ENCODE measurements at places on chromosomes 2 and 18.
A peak's percentile ranks its signal among the peaks of the same experiment; 100 is the strongest.

GRCh38 chr2:62806231-62806630, 100.7 kb downstream of the EHBP1 start:
- no peak for DNase-seq

GRCh38 chr2:24392542-24393059, 32.3 kb upstream of the ITSN2 start:
- DNase-seq, result no peak

DNA sequence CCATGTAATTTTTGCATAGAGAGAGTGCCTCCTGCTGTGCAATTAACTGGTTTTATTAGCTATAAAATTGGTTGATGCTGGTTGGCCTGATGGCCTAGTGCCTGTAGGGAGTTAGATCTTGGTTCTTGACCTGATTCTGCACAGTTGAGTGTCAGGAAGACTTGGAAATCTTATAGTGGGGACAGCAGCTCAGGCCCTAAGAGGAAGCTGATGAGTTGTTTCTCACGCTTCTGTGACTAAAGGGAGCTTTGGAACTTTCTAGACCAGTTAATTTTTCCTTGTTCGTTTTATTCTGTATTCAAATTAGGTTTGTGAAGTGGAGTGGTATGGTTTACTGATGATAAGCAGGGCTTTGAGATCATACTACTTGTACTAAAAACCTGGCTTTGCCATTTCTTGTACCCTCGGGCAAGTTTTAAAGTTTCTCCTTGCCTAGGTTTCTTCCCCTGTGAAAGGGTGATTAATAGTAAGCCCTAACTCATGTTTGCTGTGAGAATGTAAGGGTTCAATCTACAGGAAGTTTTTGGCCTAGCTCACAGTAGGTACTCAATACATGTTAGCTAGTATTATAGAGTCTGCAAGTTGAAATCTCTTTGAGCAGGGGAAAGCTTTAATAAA, 82.1 kb downstream of the MAP3K20 start:
- no peak for DNase-seq

GRCh38 chr2:118530976-118531375, 316.5 kb downstream of the EN1 start:
- DNase-seq, result no peak

DNA sequence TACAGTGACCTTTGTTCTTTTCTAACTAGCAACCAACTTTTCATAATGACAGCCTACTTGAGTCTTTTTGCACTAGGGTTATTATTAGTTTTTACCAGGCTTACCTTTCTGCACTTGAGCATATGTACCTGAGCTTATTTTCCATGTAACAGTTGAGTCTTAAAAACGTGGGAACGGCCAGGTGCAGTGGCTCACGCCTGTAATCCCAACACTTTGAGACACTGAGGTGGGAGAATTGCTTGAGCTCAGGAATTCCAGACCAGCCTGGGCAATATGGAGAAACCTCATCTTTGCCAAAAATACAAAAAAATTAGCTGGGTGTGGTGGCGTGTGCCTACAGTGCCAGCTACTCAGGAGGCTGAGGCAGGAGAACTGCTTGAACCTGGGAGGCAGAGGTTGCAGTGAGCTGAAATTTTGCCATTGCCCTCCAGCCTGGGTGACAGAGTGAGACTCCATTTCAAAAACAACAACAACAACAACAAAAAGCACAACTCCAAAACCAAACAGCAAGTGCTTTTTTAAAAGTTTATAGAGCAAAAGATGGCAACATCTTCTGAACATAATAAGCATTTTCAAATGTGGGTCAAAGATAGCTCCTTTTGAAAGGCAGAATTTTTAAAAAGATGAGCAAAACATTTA, 57.1 kb upstream of the CD28 start:
- no peak for DNase-seq

DNA sequence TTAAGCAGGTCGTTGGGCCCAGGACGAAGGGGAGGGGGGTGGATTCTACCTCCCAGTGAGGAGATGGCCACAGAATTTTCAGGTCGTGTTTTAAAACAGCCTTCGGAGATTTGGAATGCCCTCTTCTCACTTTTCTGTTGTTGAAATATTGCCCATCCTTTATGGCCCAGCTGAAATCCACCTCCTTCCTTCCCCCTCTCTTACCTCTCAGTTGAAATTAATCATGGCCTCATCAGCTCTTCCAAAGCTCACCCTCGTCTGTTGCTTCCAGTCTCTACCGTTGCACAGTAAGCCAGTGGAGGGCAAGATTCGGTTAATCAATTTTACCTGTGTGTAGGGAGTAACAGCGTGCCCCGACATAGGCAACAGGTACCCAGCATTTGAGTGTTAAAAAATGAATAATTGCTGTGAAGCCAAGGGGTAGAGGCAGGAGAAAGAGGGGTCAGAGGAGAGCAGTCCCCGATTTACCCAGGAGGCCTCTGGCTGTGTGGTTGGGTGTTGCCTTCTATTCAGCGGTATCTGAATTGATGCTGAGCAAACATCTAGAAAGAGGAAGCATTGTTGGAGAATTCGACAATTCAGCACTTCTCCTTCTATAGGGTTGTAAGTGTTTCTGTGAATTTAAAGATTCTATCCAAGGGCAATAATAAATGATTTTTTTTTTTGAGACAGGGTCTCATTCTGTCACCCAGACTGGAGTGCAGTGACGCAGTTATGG, 8.6 kb upstream of the PDIA6 start:
- DNase-seq, result no peak

- no peak for DNase-seq
Observed at GRCh38 chr18:62017618-62018017, 124.8 kb upstream of the RNF152 start.

- no peak for DNase-seq
Observed at GRCh38 chr2:240469239-240469636, 33.8 kb downstream of the GPC1 start.

DNA sequence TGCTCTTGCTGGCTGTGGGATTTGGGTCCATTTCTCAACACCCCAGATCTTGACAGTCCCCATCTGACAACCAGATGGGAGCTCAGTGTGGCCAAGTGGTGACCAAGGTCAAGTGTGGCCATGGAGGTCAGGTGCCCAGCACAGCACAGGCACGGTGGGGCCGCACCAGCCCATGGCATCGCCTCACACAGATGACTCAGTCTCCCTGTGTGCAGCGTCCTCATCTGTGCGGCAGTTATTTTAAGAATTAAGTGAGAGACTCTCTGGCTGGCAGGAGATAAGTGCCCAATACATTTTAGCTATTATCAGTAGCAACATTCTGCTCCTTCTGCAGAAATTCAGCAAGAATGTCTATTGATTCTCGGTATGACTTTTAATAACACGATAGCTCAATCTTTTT, 167.2 kb downstream of the DDX1 start:
- DNase-seq, result no peak

- DNase-seq, result no peak
Observed at GRCh38 chr18:12882453-12883371, 1.3 kb downstream of the PTPN2 start.

DNA sequence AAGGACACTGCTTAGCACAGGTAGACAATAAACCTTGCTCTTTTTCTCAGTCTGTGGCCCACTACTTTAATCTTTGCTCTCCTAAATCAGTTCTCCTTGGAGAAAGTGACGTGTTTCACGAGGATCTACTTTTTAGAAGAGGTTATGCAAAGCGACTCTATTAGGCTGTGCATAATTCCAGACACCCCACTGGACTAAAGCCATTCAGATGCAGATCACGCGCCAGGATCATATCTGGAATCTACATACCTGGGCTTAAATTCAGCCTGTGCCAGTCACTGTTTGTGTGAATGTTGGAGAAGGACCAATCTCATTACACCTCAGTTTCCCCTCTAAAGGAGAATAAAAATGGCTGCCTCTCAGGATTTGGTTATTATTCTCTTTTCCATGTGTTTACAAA, 413.0 kb upstream of the MYT1L start:
- no peak for DNase-seq

GRCh38 chr2:74742471-74742870, 88.4 kb downstream of the SEMA4F start:
- DNase-seq, result no peak

- DNase-seq, result no peak
Observed at GRCh38 chr2:53655256-53655655, 112.3 kb upstream of the CHAC2 start.

DNA sequence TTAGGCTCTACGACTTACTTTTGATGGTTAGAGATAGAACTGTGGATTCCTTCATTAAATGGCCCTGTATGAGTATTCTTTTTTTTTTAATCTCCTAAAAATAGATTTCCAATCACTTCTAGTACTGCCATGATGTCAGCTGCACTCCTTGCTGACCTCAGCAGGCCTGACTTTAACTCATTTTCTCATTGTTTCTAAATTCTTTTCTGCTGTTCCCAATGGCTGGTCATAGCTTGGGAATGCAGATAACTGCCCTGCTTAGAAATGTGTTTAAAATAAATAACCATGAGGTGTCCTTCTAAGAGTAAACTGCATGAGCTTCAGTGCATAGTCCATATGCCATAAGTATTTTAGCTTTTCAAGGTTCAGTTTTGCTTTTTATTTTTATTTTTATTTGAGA, 15.7 kb downstream of the CCDC85A start:
- DNase-seq, result no peak

- no peak for DNase-seq
Observed at GRCh38 chr2:196314780-196315179, 143.4 kb upstream of the STK17B start.

GRCh38 chr18:48954886-48955819, 4.4 kb upstream of the SMAD7 start:
- no peak for DNase-seq

GRCh38 chr2:170204298-170204951, 26.5 kb downstream of the MYO3B start:
- no peak for DNase-seq

DNA sequence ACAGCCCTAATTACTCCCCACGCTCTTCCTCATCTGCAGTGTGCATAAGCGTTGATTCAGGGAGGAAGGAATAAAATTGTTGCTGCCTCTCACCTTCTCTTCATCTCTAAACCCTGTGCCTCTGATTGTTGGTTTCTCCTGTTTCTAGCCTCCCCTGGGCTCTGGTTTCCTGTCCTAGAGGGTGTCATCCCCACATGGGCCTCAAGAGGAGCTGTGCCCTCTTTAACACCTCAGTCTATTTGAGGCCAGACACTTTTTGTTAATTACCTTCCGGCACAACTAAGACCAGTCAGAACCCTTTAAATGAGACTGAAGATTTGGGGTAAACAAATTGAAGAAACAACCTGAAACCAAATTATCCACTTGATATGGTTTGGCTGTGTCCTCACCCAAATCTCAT, 9.7 kb downstream of the CTAGE1 start:
- DNase-seq, result no peak

- peak; percentile 70 for DNase-seq
Observed at GRCh38 chr2:64654063-64654811, 524 bp upstream of the SERTAD2 start.

GRCh38 chr2:124836416-124836815, 811.3 kb downstream of the CNTNAP5 start:
- no peak for DNase-seq

DNA sequence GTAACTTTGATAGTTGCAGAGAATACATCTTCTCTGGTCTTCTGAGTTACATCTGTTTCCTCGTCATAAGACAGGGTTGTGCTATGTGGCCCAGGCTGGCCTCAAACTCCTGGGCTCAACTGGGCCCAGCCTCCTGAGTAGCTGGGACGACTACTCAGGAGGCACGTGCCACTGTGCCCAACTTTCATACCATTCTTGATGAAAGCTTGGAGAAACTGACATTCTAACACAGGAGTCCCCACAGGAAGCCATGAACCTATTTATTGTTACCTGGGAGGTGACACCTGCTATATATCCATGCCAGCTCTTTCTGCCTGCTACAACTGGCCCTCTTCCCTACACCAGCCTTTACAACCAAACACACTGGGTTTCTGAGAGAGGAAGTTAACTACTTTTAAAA, 19.1 kb downstream of the EIF2AK3 start:
- DNase-seq, result no peak

Measured in activated CD4-positive, alpha-beta T cell treated with anti-CD3 and anti-CD28 coated beads, Interleukin-10, Interleukin-2, amounts not matched to agents 100 ng/mL and 50 ng/mL, durations not matched to agents 16 hours and 8 hours (primary cell).